ENCODE measurements at places on chromosomes 12 and 14. TPM values are rescaled to one million over a fixed set of nuclear protein-coding genes. Genes with fewer than 3 reads are reported as not detected.

CLEC2A gene
- not detected for total RNA-seq

ACOT4 gene
- total RNA-seq = 1.8 TPM

- no peak for DNase-seq
Measured at GRCh38 chr14:60276347-60276746, 27.3 kb downstream of the PPM1A start.

- DNase-seq = no peak
Measured at GRCh38 chr14:96299441-96299840, 43.4 kb downstream of the BDKRB1 start.

GRCh38 chr12:25023808-25024207, 74.9 kb upstream of the BCAT1 start:
- no peak for DNase-seq

DNA sequence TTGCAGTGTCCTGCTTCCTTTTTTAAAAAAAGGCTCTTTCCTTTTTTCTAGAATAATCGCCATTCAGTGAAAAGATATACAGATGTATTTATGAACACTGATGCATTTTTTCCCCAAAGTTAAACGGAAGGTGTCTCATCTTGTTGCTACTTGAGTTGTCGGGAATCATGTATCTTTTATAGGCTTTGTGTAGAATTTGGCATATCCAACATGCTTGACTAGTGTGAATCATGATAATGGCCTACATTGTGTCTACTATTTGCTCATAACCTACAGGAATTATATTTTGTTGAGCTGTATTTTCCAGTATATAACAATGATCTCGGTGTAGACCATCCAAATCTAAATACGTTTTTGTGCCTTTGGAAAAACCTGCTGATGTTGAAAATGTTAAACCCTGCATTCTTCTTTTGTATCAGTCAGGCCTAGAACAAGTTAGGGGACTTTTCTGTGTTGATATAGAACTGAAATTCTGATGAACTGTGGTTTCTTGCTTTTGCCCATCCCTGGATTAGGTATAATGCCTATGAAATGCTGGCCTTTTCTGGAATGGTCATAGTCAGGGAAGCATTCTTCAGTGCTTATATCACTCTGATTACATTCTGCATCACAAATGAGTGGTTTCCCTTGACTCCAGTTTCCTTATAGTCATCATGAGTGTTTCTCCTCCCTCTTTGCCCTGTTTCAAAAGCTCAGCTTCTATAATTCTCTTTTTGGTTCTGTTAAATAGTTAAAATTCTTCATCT, 10.8 kb downstream of the BMAL2 start:
- DNase-seq = no peak

DNA sequence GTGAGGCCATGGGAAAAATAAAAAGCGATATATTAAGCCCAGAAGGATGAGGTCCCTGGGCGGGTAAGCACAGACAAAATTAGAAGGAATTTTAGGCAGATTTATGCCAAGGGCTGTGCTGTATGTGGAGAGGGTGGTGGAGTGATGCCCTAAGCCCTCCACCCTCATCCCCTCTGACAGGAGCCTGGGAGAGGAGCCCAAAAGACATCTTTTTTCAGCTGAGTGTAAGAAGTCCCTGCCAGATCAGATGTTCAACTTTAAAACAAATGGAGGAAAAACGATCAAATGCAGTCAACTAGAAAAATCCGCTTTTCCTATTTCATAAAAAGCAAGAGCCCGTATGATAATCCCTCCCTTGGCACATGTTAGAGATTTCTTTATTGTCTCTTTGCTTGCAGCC, 47.7 kb upstream of the NRXN3 start:
- no peak for DNase-seq

DCN gene
- not detected for total RNA-seq

DNA sequence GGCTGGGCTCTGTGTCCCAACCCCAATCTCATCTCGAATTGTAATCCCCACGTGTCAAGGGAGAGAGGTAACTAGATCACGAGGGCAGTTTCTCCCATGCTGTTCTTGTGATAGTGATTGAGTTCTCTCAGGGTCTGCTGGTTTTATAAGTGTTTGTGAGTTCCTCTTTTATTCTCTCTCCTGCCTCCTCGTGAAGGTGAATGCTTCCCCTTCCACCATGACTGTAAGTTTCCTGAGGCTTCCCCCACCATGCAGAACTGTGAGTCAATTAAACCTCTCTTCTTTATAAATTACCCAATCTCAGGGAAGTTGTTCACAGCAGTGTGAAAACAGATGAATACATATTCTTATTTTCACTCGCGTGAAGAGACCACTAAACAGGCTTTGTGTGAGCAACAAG, 148.2 kb downstream of the TMEM30B start:
- no peak for DNase-seq

- DNase-seq = no peak
Measured at GRCh38 chr12:101854747-101855146, 22.6 kb upstream of the DRAM1 start.

SPIC gene
- not detected for total RNA-seq

CIDEB gene
- total RNA-seq = 12.1 TPM

DNA sequence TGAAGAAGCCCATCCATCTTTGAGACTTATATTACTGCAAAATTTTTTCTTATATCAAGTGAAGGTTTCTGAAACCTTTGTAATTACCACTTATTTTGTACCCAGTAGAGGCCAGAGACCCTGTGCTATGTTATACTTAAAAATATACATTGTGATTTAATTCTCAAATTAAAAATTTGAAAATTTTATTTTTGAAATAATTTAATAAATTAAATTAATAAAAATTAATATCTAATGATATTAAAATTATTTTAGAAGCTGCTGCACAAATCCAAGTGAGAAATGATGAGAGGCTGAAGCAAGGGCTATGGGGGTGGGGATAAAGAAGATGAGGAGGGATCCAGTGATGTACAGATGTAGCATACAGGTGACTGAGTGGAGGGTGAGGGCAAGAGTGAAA, 258.8 kb downstream of the APAF1 start:
- no peak for DNase-seq

GRCh38 chr14:53295985-53296582, 143.0 kb upstream of the DDHD1 start:
- peak; percentile 13 for DNase-seq

CCDC196 gene
- not detected for total RNA-seq

GRCh38 chr12:24903329-24904088, 45.4 kb downstream of the BCAT1 start:
- DNase-seq = peak; percentile 48

DNA sequence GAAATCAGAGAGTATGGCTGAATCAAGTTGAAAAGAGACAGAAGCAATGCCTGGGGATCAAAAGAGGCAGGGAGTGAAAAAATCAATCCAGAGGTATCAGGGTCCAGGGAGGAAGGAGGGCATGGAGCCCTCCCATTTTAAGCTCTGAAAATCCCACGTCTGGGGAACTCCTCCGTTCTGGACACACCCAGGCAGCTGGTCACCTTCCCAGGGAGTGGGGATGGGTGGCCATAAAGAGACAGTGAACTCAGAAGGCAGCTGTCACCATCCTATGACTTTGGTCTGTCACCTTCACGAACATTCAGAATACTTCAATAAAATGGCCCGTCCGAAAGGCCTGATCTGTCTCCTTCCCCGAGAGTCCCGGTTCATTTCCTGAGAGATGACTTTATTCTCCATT, 71.6 kb downstream of the MAP1LC3B2 start:
- DNase-seq = no peak

GRCh38 chr14:21096978-21097635, 1.3 kb downstream of the ZNF219 start:
- no peak for DNase-seq

DNA sequence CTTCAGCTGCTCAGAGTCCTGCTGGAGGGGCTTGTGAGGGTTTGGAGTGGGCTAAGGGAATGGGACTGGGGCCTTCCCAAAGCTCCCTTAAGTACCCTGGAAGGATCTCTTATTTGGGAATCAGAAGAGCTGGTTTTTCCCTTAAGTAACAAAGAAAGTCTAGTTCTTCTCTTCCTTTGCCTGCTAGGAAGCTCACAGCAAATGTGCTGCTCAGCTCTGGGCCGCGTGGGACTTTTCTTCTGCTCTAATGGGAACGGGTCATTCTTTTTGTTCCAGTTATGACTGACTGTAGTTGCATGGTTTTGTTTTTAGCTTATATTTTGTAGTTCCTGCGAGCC, 6.0 kb downstream of the KIF26A start:
- no peak for DNase-seq
